Naive thymus-derived CD8-positive, alpha-beta T cell (primary cell): ENCODE measurements at places on chromosomes 3 and 15.
A peak's percentile ranks its signal among the peaks of the same experiment; 100 is the strongest.

- DNase-seq = no peak
- peaks cover 4% of the 10 kb centered on the region for H3K27me3 ChIP-seq
- no peaks in the 10 kb centered on the region for H3K36me3 ChIP-seq
- H3K4me3 ChIP-seq = no peak overlapping the region
These were observed 854.6 kb downstream of the NTRK3 start for GRCh38 chr15:87401973-87402372.

GRCh38 chr3:14451844-14452739 is 49.7 kb downstream of the SLC6A6 start:
- peaks cover 10% of the 10 kb centered on the region for H3K36me3 ChIP-seq
- peaks cover 6% of the 10 kb centered on the region for H3K4me1 ChIP-seq
- H3K27ac ChIP-seq = peak overlapping the region; percentile 59
- no peak overlapping the region for H3K4me3 ChIP-seq
- H3K27me3 ChIP-seq = no peaks in the 10 kb centered on the region
- DNase-seq = no peak

DNA sequence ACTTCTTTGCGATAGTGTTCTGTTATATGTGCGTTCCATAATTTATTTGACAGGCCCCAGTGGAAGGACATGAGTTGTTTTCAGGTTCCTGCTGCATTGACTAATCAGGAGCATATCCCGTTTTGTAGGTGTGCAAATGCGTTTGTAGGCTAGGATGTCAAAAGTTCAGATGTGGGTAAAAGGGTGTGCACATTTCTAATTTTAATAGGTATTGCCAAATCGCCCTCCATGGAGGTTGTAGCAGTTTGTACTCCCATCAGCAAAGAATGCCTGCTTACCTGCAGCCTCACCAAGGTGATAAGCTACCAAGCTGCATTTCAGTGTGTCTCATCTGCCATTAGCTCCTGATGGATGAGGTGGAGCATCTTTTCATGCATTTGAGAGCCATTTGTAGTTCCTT is 36.3 kb downstream of the KLF13 start:
- no peaks in the 10 kb centered on the region for H3K27me3 ChIP-seq
- H3K36me3 ChIP-seq = no peaks in the 10 kb centered on the region
- peak overlapping the region; percentile 95 for H3K4me3 ChIP-seq
- no peak for DNase-seq

DNA sequence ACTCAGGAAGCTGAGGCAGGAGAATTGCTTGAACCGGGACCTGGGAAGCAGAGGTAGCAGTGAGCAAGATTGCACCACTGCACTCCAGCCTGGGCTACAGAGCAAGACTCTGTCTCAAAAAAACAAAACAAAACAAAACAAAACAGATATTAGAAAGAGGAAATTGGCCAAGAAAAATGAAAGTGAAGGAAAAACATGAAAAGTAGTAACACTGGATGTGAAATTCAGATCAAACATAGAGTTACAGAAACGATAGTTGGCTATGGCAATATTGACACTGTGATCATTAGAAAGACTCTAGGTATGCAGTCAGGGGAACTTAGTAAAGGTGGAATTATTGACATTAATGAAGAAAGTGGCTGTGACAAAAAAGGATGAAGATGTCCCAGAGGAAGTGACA is 13.2 kb upstream of the TIPARP start:
- H3K36me3 ChIP-seq = no peaks in the 10 kb centered on the region
- H3K27me3 ChIP-seq = no peaks in the 10 kb centered on the region
- DNase-seq = no peak
- peak overlapping the region; percentile 48 for H3K4me3 ChIP-seq
- peaks cover 10% of the 10 kb centered on the region for H3K4me1 ChIP-seq
- H3K27ac ChIP-seq = no peak overlapping the region

DNA sequence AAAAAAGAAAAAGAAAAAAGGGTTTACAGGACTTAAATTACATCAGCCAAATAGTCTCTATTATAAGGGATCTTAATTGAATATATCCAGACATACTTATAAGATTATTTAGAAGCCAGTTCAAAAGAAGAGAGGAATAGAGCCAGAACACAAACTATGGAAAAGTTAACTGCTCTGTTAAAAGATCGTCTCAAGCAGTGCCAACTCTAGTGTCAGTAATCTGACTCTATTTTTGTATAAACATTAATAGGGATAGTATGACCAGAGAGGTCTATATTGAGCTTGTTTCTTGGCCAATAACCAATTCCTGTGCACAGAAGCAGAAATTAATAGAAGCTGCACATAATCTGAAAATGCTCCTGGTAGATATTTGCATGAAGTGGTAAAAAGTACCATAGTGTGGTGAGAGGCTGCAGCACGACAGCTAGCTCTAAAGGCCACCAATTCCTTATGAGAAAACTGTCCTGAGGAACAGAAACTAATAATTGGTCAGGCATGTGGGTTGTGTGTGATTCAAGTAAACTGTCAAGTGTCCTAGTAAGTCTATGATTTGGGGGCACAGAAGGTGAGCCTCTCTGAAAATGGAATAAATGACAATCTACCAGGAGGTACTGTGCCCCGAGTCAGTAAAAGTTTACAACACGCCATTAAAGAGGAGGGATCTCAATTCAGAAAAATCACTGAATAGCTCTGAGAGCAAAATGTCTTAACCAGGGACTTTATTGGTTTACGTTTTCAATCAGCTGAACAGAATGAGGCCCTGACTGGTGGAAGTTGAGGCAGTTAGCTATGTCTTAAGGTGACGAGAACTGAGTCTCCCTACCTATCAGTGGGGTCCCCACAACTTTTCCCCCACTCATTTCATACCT is 51.5 kb upstream of the NANOGP8 start:
- H3K27ac ChIP-seq = no peak overlapping the region
- no peaks in the 10 kb centered on the region for H3K4me1 ChIP-seq
- H3K36me3 ChIP-seq = no peaks in the 10 kb centered on the region
- H3K27me3 ChIP-seq = no peaks in the 10 kb centered on the region

- H3K4me3 ChIP-seq = no peak overlapping the region
- H3K27ac ChIP-seq = no peak overlapping the region
- H3K27me3 ChIP-seq = no peaks in the 10 kb centered on the region
- DNase-seq = no peak
- H3K4me1 ChIP-seq = no peaks in the 10 kb centered on the region
- H3K36me3 ChIP-seq = no peaks in the 10 kb centered on the region
These were observed 225.5 kb upstream of the CHRM5 start for GRCh38 chr15:33742800-33743199.

- no peak overlapping the region for H3K27ac ChIP-seq
- H3K36me3 ChIP-seq = peaks cover 20% of the 10 kb centered on the region
- peak overlapping the region; percentile 15 for H3K4me3 ChIP-seq
- peaks cover 32% of the 10 kb centered on the region for H3K4me1 ChIP-seq
These were observed 138.0 kb upstream of the BHLHE40 start for GRCh38 chr3:4841225-4841624.

DNA sequence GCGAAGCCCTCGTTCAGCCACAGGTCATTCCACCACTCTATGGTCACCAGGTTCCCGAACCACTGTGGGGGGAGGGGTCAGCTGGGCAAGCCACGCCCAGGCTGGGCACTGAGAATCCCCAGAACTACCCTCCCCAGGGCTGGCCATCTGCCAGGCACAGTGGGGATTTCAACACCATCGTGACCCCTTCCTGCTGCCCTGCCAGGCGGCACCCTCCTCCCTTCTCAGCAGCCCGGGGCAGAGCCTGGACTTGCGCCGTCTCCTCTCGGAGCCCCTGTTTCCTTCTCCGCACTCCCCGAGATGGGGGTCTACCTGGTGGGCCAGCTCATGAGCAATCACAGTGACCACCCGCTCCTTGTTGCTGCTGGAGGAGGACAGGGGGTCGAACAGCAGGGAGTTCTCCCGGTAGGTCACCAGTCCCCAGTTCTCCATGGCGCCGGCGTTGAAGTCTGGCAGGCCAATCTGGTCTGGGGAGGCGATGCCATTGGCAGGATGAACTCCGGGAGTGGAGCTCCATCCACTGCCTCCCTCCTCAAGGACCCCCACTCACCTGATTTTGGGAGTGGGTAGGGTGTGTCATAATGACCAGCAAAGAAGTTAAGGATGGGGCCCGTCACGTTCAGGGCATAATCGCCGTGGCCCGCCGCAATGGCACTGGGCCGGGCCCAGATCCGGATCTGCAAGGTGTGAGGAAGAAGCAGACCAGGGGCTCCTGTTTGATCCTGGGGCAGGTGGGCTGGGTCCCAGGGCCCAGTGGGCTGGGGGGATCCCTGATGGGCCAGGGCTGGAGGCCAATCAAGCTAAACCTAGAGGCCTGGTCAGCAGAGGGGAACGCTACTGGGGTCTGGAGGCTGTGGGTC is 10.5 kb downstream of the ANPEP start:
- H3K4me1 ChIP-seq = no peaks in the 10 kb centered on the region
- no peak for DNase-seq
- H3K27me3 ChIP-seq = peaks cover 12% of the 10 kb centered on the region
- no peak overlapping the region for H3K27ac ChIP-seq
- no peak overlapping the region for H3K4me3 ChIP-seq
- no peaks in the 10 kb centered on the region for H3K36me3 ChIP-seq

- H3K4me1 ChIP-seq = peaks cover 27% of the 10 kb centered on the region
- no peaks in the 10 kb centered on the region for H3K36me3 ChIP-seq
- DNase-seq = no peak
- H3K4me3 ChIP-seq = peak overlapping the region; percentile 92
- peak overlapping the region; percentile 84 for H3K27ac ChIP-seq
These were observed 4.6 kb downstream of the TPM1 start for GRCh38 chr15:63046917-63047760.

DNA sequence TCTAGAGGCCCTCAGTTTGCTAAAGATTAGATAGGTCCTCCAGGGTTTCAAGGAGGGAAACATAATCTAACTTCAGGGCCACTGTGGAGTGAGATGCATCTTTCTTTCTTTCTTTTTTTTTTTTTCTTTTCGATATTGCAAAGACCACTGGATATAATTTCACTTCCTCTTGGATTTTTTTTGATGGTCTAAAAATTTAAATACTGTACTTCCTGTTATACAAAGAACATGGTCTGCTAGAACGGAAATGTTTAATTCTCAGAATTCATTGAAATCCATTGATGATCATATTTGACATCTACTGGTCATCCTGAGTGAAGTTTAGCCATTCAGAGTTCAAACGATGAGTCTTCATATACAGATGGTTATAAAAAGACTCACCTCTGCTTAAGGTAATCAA is 808.8 kb upstream of the LMCD1 start:
- DNase-seq = no peak
- H3K36me3 ChIP-seq = no peaks in the 10 kb centered on the region
- H3K4me3 ChIP-seq = no peak overlapping the region

GRCh38 chr15:62249501-62249900 is 84.4 kb upstream of the C2CD4B start:
- peaks cover 4% of the 10 kb centered on the region for H3K27me3 ChIP-seq
- no peaks in the 10 kb centered on the region for H3K36me3 ChIP-seq
- H3K4me1 ChIP-seq = no peaks in the 10 kb centered on the region
- H3K27ac ChIP-seq = no peak overlapping the region

GRCh38 chr15:84949043-84949442 is 32.6 kb upstream of the PDE8A start:
- no peak overlapping the region for H3K27ac ChIP-seq
- H3K4me1 ChIP-seq = no peaks in the 10 kb centered on the region

GRCh38 chr3:117898722-117899522 is 1135.7 kb downstream of the IGSF11 start:
- H3K4me1 ChIP-seq = no peaks in the 10 kb centered on the region
- no peak overlapping the region for H3K27ac ChIP-seq
- no peaks in the 10 kb centered on the region for H3K27me3 ChIP-seq
- no peak overlapping the region for H3K4me3 ChIP-seq

DNA sequence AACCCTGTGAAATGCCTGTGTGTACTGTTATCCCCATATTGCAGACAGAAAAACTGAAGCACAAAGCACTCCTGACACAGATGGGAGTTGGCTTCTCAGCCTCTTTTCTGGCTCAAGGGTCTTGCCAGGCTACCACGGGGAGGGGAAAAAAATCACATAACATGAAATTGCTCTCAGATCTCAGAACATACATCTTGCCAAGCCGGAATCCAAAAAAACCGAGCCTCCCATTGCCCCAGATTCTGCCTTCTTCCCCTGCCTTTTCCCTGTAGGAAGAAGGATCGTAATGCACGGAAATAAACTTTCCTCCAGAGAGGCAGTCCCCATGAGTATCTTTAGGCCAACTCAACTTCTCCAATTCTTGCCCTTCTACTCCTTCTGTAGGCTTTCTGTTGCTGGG is 16.6 kb upstream of the MRPS22 start:
- peaks cover 23% of the 10 kb centered on the region for H3K4me1 ChIP-seq
- no peak overlapping the region for H3K4me3 ChIP-seq
- H3K27ac ChIP-seq = no peak overlapping the region

DNA sequence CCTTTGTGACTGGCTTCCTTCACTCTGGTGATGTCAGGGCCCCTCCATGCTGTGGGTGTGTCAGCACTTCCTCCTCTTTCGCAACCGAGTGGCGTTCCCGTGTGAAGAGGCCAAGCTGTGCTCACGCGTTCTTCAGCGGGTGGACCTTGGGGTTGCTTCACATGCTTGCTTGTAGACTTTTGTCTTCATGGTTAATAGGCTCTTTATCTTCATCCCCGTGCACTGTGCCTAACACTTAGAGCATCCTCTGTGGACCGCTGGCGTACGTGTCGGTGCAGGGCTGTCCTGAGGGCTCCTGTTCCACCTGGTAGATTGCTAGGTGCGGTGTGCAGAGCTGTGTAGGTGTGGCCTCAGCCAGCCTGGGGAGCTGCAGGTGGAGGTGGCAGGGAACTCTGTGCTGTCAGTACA is 182.3 kb downstream of the OR4M2 start:
- peaks cover 6% of the 10 kb centered on the region for H3K27me3 ChIP-seq
- no peak overlapping the region for H3K4me3 ChIP-seq
- H3K27ac ChIP-seq = no peak overlapping the region
- no peak for DNase-seq
- peaks cover 10% of the 10 kb centered on the region for H3K4me1 ChIP-seq
- H3K36me3 ChIP-seq = no peaks in the 10 kb centered on the region

DNA sequence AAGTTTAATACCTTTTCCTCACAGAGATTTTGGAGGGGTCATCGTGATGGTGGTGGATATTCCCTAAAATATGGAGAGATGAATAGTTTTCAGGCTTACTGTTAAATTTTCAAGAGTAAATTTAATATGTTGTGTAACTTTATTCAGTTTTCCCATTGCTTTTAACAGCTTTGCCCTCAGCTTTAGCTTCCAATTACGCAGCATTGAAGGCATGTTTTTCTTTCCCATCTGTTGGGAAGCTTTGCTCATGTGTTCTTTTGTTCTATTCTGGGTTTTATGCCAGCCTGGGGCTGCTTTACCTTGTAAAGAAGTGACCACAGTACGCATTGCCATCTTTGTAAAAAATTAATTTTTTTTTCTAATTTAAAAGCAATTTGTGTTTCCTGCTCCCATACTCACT is 151.5 kb downstream of the B3GALNT1 start:
- no peak for DNase-seq
- no peak overlapping the region for H3K27ac ChIP-seq
- peaks cover 15% of the 10 kb centered on the region for H3K4me1 ChIP-seq
